H9 (cell line): ENCODE measurements at places on chromosomes 2 and 18.
A peak's percentile ranks its signal among the peaks of the same experiment; 100 is the strongest.

DNA sequence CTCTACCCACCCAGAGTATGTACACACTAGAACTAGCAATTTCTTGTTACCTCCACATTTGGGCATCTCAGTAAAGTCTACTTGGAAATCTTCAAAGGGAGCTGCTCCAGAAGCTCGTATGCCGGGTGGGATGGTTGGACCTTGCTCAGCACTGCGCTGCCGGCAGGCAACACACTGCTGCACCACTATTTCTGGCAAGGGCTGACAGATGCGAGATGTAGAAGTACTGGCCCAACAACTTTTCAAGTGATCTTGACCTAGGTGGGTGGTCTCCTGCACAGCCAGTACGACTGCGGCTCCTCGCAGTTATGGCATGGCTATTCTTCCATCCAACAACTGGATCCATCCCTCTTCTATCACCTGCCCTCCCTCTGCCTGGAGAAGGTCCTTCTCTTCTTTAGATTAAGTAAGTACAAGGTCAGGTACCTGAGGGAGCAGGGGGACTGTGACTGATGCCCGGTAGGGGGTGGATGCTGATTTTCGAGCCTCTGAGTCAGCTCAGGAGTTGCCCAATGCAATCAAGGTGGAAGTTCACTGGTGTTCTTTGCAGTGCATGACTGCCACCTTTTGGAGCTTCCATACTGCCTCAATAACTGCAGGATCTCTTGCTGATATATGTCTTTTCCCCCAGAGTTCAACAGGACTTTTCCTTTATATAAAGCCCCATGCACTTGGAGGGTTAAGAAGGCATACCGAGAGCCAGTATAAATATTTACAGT is 100.4 kb upstream of the SLC1A4 start:
- no peak overlapping the region for H3K4me3 ChIP-seq
- H3K36me3 ChIP-seq = peaks cover 18% of the 10 kb centered on the region
- H3K27me3 ChIP-seq = no peaks in the 10 kb centered on the region
- no peak overlapping the region for H3K27ac ChIP-seq
- no peaks in the 10 kb centered on the region for H3K4me1 ChIP-seq

DNA sequence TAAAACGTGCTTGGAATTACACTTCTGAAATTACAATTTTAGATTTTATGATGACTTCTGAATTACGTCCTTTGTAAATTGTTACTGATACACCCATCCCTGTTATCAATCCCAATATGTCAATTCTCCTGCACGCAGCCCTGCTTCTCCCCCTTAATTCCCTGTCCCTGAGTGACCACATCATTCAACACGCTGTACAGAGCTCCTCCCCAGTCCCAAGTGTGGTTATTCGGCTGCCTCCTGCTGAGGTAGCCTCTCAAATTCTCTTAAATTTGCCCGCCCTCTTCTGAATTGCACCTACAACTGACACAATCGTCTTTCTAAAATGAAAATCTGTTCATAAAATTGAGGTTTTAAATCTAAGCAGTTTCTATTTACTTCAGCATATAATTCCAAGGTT is 10.1 kb downstream of the SERPINB8 start:
- no peak overlapping the region for H3K4me3 ChIP-seq
- no peak overlapping the region for H3K27ac ChIP-seq
- no peaks in the 10 kb centered on the region for H3K36me3 ChIP-seq
- H3K27me3 ChIP-seq = peaks cover 25% of the 10 kb centered on the region
- H3K4me1 ChIP-seq = no peaks in the 10 kb centered on the region
- no peak for DNase-seq

DNA sequence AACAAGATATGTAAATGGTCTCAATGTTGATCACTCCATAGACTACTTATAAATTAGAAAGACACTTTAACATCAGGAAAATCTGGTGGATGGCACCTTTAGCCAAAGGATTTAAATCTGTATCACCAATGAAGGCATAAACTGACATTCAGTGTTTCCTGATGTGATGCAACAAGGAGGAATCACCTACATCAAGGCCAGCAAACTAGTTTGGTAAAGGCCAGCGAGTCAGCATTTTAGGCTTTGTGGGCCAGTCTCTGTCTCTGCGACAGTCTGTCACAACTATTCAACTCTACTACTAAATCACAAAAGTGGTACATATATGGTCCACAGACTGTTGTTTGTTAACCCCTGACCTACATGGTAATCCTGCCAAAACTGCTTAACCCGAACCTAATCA is 33.3 kb downstream of the C2orf76 start:
- no peak overlapping the region for H3K27ac ChIP-seq
- H3K4me1 ChIP-seq = no peaks in the 10 kb centered on the region
- H3K4me3 ChIP-seq = no peak overlapping the region
- H3K36me3 ChIP-seq = no peaks in the 10 kb centered on the region
- no peaks in the 10 kb centered on the region for H3K27me3 ChIP-seq
- DNase-seq = no peak

GRCh38 chr2:175730050-175730449 is 272.0 kb downstream of the LNPK start:
- H3K4me1 ChIP-seq = no peaks in the 10 kb centered on the region
- no peaks in the 10 kb centered on the region for H3K27me3 ChIP-seq
- H3K36me3 ChIP-seq = no peaks in the 10 kb centered on the region
- no peak overlapping the region for H3K4me3 ChIP-seq

DNA sequence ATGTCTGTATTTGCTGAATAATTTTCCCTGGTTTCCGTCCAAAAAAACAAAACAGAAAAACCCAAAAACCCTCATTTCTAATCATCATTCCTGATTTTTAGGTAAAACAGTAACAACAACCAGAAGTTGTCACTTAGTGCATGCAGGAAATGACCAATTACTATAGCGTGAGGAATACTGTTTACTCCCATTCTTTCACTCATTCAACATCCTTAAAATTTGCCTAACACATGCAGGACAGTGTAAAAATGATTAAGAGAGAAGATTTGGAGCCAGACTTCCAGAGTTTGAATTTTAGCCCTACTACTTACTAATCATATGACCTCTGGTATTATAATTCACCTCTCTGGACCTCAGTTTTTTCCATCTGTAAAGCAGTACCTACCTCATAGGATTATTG is 83.1 kb downstream of the FIGN start:
- no peaks in the 10 kb centered on the region; the same call in 1 of the 2 replicates for H3K4me1 ChIP-seq
- no peaks in the 10 kb centered on the region for H3K36me3 ChIP-seq
- no peak for DNase-seq
- no peak overlapping the region for H3K4me3 ChIP-seq
- no peaks in the 10 kb centered on the region for H3K27me3 ChIP-seq

- no peak for DNase-seq
- peaks cover 9% of the 10 kb centered on the region; the same call in 1 of the 2 replicates for H3K36me3 ChIP-seq
- no peaks in the 10 kb centered on the region for H3K4me1 ChIP-seq
- H3K4me3 ChIP-seq = no peak overlapping the region
- no peak overlapping the region for H3K27ac ChIP-seq
These were observed 2.9 kb upstream of the CTAGE1 start for GRCh38 chr18:22420652-22421051.

GRCh38 chr2:157809212-157809611 is 66.9 kb downstream of the ACVR1 start:
- no peak for DNase-seq
- H3K4me3 ChIP-seq = no peak overlapping the region
- no peaks in the 10 kb centered on the region for H3K27me3 ChIP-seq
- H3K36me3 ChIP-seq = peaks cover 3% of the 10 kb centered on the region
- no peak overlapping the region for H3K27ac ChIP-seq

DNA sequence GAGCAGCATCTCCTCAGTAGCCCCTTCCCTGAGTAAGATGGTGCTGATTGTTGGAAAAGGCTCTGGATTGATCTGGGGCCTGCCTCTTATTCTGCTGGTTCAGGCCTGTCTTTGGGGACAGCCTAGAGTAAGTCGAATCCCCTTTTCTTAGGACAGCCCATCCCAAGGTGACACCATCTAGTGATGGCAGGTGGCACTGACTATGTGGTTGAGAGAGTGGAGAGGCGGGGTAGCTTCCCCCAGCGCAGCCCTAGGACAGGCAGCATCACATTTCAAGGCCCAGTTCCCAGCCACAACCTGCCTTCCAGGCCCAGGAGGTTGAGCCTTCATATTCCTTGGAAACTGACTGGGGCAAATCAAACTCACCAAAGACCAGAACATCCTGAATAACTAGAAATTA is 69.1 kb upstream of the B3GNT7 start:
- no peak overlapping the region for H3K4me3 ChIP-seq
- H3K4me1 ChIP-seq = peaks cover 2% of the 10 kb centered on the region; the same call in 1 of the 2 replicates
- peak; percentile 55 for DNase-seq
- H3K27me3 ChIP-seq = no peaks in the 10 kb centered on the region

GRCh38 chr18:55300421-55300935 is 287.5 kb downstream of the TCF4 start:
- H3K4me1 ChIP-seq = peaks cover 23% of the 10 kb centered on the region
- peak overlapping the region; percentile 43; the same call in 2 of the 3 replicates for H3K4me3 ChIP-seq
- H3K36me3 ChIP-seq = peaks cover 3% of the 10 kb centered on the region; the same call in 1 of the 2 replicates
- H3K27ac ChIP-seq = no peak overlapping the region
- no peak for DNase-seq

- H3K4me1 ChIP-seq = no peaks in the 10 kb centered on the region
- no peaks in the 10 kb centered on the region for H3K27me3 ChIP-seq
- H3K36me3 ChIP-seq = no peaks in the 10 kb centered on the region
- no peak overlapping the region for H3K4me3 ChIP-seq
- DNase-seq = no peak
These were observed 248.8 kb downstream of the PLCL1 start for GRCh38 chr2:198053148-198053547.

DNA sequence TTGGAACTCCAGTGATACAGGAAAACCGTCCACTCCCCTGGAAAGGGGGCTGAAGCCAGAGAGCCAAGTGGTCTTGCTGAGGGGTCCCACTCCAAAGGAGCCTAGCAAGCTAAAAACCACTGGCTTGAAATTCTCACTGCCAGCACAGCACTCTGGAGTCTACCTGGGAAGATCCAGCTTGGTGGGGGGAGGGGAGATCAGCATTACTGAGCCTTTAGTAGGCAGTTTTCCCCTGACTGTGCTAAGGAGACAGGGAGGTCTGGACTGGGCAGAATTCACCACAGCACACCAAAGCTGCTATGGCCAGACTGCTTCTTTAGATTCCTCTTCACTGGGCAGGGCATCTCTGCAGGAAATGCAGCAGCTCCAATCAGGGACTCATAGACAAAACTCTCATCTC is 510.7 kb upstream of the LRRTM1 start:
- no peaks in the 10 kb centered on the region for H3K27me3 ChIP-seq
- no peaks in the 10 kb centered on the region; the same call in 1 of the 2 replicates for H3K4me1 ChIP-seq
- no peaks in the 10 kb centered on the region; the same call in 2 of the 3 replicates for H3K36me3 ChIP-seq
- no peak overlapping the region for H3K4me3 ChIP-seq
- DNase-seq = no peak

- no peaks in the 10 kb centered on the region for H3K36me3 ChIP-seq
- H3K4me1 ChIP-seq = no peaks in the 10 kb centered on the region
- no peak overlapping the region for H3K4me3 ChIP-seq
- no peaks in the 10 kb centered on the region for H3K27me3 ChIP-seq
- no peak for DNase-seq
These were observed 13.6 kb upstream of the RTN4 start for GRCh38 chr2:55063713-55064323.

- no peaks in the 10 kb centered on the region for H3K27me3 ChIP-seq
- no peak overlapping the region for H3K27ac ChIP-seq
- no peak overlapping the region for H3K4me3 ChIP-seq
These were observed 388.8 kb downstream of the CBLN2 start for GRCh38 chr18:72155327-72155726.

DNA sequence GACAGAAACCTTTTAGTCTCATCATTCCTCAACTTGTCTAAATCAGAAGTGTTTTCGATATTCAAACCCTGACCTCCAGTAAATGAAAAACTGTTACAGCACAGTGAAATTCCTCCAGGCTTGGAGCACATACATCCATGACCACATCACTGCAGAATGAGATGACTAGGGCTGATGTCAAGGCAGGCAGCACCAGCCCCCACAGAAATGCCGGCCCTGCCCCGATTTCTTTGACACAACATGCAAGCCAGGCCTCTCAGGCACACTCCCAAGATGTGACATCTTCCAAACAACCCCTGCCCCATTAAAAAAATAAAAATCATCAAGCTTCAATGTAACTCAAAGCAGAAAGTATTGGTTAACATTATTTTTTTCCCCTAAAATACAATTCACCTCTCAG is 103.3 kb downstream of the CTAGE1 start:
- H3K27ac ChIP-seq = no peak overlapping the region
- no peaks in the 10 kb centered on the region for H3K27me3 ChIP-seq
- no peaks in the 10 kb centered on the region for H3K4me1 ChIP-seq
- H3K36me3 ChIP-seq = no peaks in the 10 kb centered on the region

DNA sequence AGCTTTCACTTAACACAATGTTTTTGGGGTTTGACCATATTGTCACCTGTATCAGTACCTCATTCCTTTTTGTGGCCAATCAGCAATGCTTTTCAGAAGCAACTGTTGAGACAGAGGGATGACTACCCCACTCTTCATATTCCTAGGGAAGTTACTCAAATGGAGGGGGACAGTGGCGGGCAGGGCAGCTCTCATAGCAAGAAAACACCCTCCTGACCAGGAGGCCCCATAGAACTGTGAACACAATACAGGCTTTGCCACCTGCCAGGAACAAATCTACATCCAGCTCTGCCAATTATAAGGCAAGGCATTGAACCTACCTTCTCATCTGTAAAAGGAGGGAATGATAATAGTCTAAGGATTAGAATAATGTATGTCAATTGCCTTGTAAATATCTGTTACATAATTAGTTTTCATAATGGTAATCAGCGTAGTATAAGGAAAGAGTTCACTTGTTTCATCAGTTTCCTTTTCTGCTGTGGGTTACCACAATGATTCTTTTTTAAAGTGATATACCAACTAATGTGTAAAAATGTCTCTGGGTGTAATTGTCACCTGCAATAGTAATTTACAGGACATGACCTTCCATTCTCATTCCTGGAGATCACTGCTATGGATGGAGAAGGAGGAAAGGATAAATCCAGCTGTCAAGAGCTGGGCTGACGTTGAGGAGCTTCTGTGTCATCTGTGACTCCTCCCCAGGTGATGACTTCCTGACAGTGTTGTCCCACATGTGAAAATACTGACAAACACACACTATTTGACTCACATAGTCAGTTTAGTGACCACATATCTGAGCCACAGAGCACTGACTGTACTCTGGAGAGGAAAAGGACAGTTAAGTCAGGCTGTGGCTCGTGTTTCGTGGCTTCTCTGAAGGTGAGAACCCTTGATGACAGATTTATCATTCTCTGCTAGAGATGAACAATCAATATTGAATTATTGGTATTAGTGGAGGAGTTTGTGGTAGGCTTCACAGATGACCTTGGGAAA is 13.5 kb downstream of the ALPK2 start:
- no peaks in the 10 kb centered on the region for H3K27me3 ChIP-seq
- no peak overlapping the region for H3K27ac ChIP-seq
- H3K4me1 ChIP-seq = peaks cover 15% of the 10 kb centered on the region; the same call in 1 of the 2 replicates

- H3K4me3 ChIP-seq = no peak overlapping the region
- no peaks in the 10 kb centered on the region for H3K4me1 ChIP-seq
- H3K27ac ChIP-seq = no peak overlapping the region
- no peak for DNase-seq
These were observed 1.1 kb downstream of the NAT8 start for GRCh38 chr2:73640946-73641766.

DNA sequence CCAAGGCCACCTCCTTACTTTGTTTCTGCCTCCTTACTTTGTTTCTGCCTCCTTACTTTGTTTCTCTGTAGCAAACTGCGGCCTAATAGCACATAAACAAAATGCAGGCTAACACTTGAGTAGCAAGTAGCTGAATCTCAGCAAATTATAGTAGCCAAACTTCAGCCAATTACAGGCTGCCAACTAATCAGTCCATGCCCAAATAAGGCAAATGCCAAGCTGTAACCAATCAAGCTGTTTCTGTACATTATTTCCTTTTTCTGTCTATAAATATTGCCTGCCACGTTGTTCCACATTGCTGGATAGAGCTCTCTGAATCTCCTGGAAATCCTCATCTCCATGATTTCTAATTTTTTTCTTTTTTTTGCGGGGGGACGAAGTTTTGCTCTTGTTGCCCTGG is 28.7 kb upstream of the FRZB start:
- H3K36me3 ChIP-seq = no peaks in the 10 kb centered on the region
- DNase-seq = no peak
- no peak overlapping the region for H3K4me3 ChIP-seq
- no peaks in the 10 kb centered on the region for H3K4me1 ChIP-seq
- H3K27me3 ChIP-seq = no peaks in the 10 kb centered on the region; the same call in 1 of the 2 replicates
